ENCODE measurements at places on chromosomes 16 and 17.

GRCh38 chr16:5605404-5605803 lies 507.8 kb upstream of the EEF2KMT start:
- no peak for DNase-seq

DNA sequence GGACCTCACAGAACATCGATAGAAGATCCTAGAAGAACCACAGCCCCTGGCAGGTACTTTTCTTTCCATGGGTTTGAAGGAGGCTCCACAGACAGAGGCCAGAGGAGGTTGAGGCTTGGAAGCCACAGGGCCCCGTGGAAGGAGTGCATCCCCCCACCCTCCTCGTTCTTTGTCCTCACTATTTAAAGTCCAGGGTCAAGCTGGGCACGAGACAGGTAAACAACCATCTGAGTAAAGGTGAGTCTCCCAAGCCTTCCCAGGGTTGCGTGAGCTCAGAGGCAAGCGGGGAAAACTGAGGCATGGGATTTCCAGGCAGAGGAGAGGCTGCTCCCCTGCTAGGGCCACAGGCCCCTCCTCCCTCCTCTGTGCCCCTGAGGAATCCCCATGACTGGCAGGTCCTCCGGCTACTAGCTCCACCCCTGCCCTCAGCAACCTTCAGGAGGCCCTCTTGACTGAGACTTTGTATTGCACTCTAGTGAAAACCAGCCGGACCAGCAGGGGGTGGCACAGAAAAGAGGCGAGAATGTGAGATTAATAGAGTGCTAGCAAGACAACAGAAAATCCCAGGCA lies 927 bp upstream of the SULT1A2 start:
- DNase-seq, result no peak

- DNase-seq, result no peak
Observed at GRCh38 chr17:71477356-71477755, 643.5 kb upstream of the SOX9 start.

DNA sequence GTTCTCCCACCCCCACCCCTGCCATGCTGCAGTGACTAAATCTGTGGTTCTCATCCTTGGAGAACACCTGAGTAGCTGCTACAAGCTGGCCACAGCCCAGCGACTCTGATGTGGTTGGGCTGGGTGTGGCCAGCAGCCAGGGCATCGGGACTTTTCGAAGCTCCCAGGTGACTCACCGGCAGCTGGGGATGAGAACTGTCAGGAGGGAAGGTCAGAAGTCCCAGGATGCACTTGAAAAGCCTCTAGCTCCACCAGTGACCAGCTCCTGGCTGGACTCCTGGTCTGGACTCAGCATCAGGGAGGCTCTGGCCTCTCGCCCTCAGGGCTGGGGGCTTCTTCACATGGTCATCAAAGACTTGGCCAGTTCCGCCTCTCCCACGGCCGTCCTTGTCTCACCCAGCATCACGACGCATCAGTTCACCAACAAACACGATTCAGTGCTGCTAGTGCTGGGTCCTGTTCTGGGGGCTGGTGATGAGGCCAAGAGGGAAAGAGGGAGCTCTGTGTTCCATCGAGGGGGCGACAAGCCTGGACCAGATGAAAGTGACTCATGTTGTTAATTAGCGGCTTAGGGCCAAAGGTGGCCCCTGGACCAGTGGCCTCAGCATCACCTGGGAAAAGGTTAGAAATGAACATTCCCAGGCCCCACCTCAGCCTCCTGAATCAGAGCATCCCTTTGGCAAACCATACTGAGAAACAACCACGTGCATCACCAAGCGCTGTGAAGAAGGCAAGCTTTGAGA lies 3.9 kb upstream of the C17orf99 start:
- DNase-seq, result no peak

- no peak for DNase-seq
Observed at GRCh38 chr17:72950242-72950931, 142.1 kb downstream of the SLC39A11 start.

DNA sequence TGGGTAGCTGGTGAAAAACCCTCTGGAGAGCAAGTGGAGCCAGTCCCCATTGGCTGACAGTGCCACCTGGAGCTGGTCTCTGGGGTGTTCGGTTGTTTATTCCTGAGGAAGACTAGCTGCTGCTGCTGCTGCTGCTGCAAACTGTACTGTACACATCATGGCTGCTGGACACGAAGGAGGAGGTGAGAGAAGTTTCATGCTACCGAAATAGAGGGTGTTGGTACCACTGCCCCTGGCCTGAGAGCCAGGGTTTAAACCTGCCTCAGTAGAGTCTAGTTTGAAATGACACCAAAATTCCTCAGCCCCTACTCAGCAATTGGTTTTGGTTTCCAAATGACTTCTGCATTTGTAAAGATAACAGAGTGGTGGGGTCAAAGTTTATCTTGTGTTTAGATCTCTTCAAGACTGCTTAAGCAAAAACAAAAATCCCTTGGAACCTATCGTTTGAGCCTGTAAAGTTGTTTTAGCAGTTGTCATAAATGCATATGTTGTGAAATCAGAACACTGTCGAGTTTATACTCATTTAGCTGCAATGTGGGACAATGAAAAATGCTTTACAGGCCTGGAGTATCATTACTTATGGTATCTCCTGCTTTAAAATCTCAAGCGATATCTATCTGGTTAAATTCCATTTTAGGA lies 40.8 kb downstream of the CYB5B start:
- DNase-seq, result no peak

DNA sequence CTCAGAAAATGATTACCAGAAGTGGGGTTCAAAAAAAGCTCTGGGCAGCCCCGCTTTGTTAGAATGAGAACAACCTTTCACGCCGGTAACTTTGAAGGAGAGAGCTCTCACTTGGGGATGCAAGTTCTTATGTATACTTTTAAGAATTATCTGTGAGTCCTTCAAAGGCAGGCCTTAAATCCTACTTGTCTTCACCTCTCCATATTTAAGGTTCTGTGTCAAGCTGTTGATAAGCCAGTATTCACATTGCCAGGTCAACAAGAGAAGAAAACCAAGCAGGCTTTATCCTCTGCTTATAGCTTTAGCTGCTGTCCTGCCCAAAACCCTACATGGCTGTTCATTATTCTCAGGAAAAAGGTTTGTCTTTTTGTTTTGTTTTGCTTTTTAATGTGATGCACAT lies 42.9 kb downstream of the CDRT4 start:
- DNase-seq, result no peak

DNA sequence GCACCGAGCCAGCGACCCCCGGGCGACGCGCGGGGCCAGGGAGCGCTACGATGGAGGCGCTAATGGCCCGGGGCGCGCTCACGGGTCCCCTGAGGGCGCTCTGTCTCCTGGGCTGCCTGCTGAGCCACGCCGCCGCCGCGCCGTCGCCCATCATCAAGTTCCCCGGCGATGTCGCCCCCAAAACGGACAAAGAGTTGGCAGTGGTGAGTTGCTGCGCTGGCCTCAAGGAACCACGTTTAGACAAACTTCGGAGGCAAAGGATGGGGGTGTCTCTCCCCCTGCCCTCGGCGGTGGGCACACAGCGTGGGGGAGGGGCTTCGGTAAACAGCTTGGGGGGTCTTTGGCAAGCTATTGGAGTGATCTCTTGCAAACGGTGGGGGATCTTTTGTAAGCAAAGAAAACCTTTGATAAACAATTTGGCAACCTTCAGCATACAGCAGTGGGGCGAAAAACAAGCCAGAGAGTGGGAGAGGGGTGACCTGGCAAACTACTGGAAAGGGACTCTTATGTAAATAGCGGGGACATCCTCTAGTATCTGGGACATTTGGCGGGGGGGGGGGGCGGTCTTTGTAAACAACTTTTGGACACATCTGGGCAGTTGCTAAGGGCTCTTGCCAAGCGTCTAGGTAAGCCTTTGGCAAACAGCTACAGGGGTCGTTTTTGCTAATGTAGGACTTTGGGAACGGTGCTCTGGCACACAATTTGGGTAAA lies 587 bp downstream of the MMP2 start:
- no peak for DNase-seq

DNA sequence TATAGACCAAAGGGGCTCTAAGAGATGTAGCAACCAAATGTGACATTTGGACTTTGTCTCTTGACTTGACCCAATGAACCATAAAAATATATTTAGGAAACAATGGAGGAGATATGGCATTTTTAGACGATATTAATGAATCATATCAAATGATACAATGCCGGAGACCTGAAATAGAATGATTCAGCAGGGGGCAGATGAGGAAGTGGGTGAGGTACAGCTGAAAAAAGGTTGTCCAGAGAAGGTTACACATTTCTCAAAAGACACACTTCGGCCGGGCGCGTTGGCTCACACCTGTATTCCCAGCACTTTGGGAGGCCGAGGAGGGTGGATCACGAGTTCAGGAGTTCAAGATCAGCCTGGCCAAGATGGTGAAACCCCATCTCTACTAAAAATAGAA lies 16.5 kb upstream of the SNN start:
- no peak for DNase-seq

DNA sequence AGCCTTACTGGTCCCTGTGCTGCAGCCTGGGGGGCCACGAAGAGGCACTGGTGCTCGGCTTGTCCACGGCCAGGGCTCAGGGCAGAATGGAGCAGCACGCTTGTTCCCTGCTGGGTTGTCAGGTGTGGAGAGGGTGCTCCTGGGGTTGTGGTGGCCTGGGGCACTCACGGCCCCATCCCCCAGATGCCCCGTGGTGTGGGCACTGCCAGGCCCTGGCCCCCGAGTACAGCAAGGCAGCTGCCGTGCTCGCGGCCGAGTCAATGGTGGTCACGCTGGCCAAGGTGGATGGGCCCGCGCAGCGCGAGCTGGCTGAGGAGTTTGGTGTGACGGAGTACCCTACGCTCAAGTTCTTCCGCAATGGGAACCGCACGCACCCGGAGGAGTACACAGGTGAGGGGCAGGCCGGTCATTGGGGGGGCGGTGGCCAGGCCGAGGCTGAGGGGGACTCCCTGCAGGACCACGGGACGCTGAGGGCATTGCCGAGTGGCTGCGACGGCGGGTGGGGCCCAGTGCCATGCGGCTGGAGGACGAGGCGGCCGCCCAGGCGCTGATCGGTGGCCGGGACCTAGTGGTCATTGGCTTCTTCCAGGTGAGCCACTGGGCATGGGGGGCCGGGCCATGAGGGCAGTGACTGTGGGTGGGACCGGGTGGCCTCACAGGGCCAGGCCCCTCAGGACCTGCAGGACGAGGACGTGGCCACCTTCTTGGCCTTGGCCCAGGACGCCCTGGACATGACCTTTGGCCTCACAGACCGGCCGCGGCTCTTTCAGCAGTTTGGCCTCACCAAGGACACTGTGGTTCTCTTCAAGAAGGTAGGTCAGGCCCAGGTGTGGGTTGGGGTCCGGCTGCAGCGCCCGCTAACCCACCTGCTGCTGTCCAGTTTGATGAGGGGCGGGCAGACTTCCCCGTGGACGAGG lies 1.5 kb downstream of the PDIA2 start:
- DNase-seq, result no peak

DNA sequence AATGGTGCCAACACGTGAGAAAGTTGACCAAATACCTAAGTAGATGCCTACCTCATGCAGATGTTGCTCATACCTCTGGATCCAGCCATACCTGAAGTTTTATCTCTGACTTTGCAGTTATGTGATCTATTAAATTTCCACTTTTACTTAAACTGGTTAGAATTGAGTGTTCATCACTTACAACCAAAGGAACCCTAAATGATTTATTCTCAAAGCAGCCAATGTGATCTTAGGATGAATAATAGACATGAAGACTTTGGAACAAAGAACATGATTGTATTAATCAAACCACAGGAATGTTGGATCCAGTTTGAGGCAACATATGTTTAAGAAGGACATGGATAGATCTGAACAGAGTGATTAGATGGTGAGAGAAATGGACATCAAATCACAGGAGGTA lies 68.7 kb downstream of the IRX6 start:
- no peak for DNase-seq

- no peak for DNase-seq
Observed at GRCh38 chr17:81260171-81260570, 21.1 kb downstream of the NDUFAF8 start.

- DNase-seq, result no peak
Observed at GRCh38 chr16:50246299-50247122, 19.8 kb upstream of the ADCY7 start.

DNA sequence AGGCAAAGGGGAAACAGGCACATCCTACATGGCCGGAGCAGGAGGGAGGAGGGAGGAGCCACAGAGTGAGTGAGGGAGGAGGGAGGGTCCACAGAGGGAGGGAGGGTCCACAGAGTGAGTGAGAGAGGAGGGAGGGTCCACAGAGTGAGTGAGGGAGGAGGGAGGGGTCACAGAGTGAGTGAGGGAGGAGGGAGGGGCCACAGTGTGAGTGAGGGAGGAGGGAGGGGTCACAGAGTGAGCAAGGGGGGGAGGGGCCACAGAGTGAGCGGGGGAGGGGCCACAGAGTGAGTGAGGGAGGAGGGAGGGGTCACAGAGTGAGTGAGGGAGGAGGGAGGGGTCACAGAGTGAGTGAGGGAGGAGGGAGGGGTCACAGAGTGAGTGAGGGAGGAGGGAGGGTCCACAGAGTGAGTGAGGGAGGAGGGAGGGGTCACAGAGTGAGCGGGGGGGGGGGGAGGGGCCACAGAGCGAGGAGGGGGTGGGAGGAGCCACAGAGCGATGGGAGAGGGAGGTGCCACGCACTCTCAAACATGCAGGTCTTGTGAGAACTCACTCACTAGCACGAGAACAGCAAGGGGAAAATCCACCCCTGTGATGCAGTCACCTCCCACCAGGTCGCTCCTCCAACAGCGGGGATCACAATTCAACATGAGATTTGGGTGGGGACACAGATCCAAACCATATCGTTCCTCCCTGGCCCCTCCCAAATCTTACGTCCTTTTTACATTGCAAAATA lies 24.3 kb upstream of the CDH15 start:
- DNase-seq, result no peak

GRCh38 chr17:35769895-35770486 lies 9.3 kb downstream of the C17orf50 start:
- DNase-seq, result no peak

GRCh38 chr16:49078104-49078503 lies 203.5 kb downstream of the CBLN1 start:
- no peak for DNase-seq

GRCh38 chr16:75317532-75317931 lies 66.1 kb upstream of the BCAR1 start:
- no peak for DNase-seq

GRCh38 chr17:45171338-45172231 lies 9.9 kb downstream of the HEXIM2 start:
- peak; percentile 63 for DNase-seq

DNA sequence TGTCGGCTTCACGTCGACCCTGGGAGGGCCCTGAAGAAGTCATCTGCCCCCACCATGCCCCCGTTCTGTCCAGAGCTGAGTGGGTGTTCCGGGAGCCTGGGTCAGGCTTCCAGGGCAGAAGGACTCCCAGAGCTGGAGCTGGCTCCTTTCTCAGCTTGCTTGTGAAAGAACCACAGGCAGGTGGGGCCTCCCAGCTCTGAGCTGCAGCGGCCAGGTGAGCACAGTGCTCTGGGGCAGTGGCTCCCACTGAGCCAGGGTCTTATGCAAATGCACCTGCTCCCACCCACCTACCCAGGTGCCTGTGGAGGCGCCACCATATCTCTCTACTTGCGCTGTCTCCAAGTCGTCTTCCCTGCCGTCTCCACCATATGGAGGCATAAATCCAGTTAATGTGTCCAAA lies 140.0 kb upstream of the RPL38 start:
- no peak for DNase-seq

Data from spinal cord (tissue), 10 donors.